ENCODE measurements at places on chromosomes 7 and 10. TPM values are rescaled to one million over a fixed set of nuclear protein-coding genes. Genes with fewer than 3 reads are reported as not detected.

SFRP4 gene
- 19.9 TPM for total RNA-seq

AKR1D1 gene
- not detected for total RNA-seq

CCDC126 gene
- 4.2 TPM for total RNA-seq

MMD2 gene
- total RNA-seq: not detected

CDC14C gene
- total RNA-seq: not detected

ELAPOR2 gene
- total RNA-seq: 3.7 TPM

MKI67 gene
- total RNA-seq: 0.69 TPM

MMS19 gene
- 18.9 TPM for total RNA-seq

- H3K27me3 ChIP-seq: no peaks in the 10 kb centered on the region
- H3K27ac ChIP-seq: no peak overlapping the region
- H3K4me3 ChIP-seq: no peak overlapping the region
- H3K4me1 ChIP-seq: no peaks in the 10 kb centered on the region
Observed at GRCh38 chr7:26663874-26664273, 200.5 kb downstream of the SKAP2 start.

- no peaks in the 10 kb centered on the region for H3K4me1 ChIP-seq
- no peak overlapping the region for H3K4me3 ChIP-seq
- no peaks in the 10 kb centered on the region for H3K36me3 ChIP-seq
- DNase-seq: no peak
- H3K27ac ChIP-seq: no peak overlapping the region
Observed at GRCh38 chr7:127189074-127189473, 63.7 kb downstream of the GRM8 start.

GRCh38 chr7:45873355-45873754 is 473 bp upstream of the CCDC201 start:
- H3K4me1 ChIP-seq: no peaks in the 10 kb centered on the region
- H3K36me3 ChIP-seq: no peaks in the 10 kb centered on the region
- no peak overlapping the region for H3K27ac ChIP-seq

GRCh38 chr7:988426-988911 is 5.5 kb downstream of the CYP2W1 start:
- H3K36me3 ChIP-seq: no peaks in the 10 kb centered on the region
- peaks cover 5% of the 10 kb centered on the region for H3K4me1 ChIP-seq
- no peaks in the 10 kb centered on the region for H3K27me3 ChIP-seq
- H3K27ac ChIP-seq: no peak overlapping the region
- H3K4me3 ChIP-seq: no peak overlapping the region
- DNase-seq: peak; percentile 55

DNA sequence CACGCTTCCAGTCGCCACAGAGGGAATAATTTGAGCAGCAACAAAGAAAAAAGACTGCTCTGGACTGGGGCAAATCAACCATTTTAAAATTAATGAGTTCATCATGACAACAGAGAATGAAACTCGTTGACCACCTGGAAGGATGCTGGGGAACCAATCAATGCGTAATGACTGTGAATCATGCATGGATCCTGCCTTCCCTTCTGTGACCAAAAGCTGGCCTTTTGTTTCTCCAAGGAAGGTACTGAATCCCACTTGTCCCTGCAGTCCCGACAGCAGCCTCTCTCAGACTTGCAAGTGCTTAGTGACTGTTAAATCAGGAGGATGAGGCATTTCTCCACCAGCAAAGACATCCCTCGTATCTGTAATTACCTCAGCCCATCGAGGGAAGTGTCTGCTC is 68.0 kb upstream of the TNS3 start:
- H3K27ac ChIP-seq: no peak overlapping the region
- no peaks in the 10 kb centered on the region for H3K36me3 ChIP-seq
- no peaks in the 10 kb centered on the region for H3K4me1 ChIP-seq

DNA sequence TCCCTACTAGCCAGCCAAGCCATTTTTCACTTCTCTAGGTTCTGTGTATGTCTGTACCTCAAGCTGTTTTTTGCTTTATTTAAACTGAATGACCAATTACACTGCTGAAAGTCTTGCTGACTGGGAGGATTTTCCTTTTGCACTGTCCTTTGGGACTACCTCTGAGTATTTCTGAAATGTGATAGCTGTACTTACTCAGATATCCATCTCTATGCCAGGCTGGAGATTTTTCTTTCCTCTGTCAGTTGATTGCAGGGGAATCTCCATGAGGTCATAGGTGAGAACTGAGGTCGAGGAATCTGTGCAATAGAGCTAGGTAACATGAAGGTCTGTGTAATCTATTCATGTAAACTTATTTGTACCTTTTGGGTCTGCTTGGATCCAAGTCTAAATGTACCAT is 38.9 kb upstream of the ANKRD1 start:
- H3K27ac ChIP-seq: no peak overlapping the region
- no peak overlapping the region for H3K4me3 ChIP-seq
- no peaks in the 10 kb centered on the region for H3K36me3 ChIP-seq
- H3K4me1 ChIP-seq: no peaks in the 10 kb centered on the region
- no peak for DNase-seq
- H3K27me3 ChIP-seq: no peaks in the 10 kb centered on the region

- peaks cover 15% of the 10 kb centered on the region for H3K4me1 ChIP-seq
- no peaks in the 10 kb centered on the region for H3K27me3 ChIP-seq
- no peak overlapping the region for H3K4me3 ChIP-seq
- DNase-seq: no peak
- peak overlapping the region; percentile 67 for H3K27ac ChIP-seq
Observed at GRCh38 chr10:79275431-79275851, 71.8 kb upstream of the PPIF start.

GRCh38 chr10:122267849-122268737 is 3.0 kb upstream of the BTBD16 start:
- H3K27ac ChIP-seq: no peak overlapping the region
- no peaks in the 10 kb centered on the region for H3K36me3 ChIP-seq
- no peaks in the 10 kb centered on the region for H3K4me1 ChIP-seq
- H3K27me3 ChIP-seq: no peaks in the 10 kb centered on the region

DNA sequence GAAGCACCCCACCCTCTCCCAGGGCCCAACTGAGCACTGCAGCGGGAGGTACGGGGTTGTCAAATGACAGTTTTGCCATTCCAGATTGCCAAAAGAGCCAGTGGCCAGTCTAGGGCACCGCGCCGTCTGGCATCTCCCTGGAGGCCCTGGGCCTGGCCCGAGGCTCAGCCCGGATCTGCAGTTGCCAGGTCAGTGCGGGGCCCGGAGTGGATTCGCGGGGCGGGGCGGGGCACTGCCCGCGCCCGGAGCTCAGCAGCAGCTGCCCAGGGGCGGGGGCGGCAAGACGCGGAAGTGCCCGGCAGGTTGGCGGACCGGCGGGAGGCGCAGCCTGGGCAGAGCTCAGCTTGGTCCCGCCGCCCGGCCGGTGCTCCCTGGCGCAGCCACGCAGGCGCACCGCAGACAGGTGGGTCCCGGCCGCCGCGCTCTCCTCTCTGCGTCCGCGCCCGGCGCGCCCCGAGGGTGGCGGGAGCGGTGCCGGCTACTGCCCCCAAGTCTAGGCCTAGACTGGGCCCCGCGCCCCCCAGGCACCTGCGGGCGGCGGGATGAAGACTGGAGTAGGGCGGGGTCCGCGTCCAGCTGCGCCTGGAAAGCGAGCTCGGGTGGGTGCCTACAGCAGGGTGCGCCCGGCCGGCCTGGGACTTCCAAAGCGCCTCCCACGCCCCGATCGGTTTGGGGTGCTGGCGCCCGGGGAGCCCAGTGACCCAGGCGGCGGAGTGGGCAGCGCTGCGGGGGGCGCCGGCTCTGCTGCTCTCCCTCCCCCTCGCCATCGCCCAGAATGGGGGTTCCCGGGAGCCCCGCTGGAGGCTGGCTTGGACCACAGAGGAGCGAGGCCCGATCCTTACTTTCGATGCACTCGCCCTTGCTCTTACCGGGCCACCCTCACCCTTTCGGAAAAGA is at the start of gene IRF5:
IRF5 (plus strand) TSS at position 281 of the 897 bp plus-strand sequence. CDS start 4,155 bp downstream, outside the sequence.
- H3K4me1 ChIP-seq: no peaks in the 10 kb centered on the region
- no peaks in the 10 kb centered on the region for H3K36me3 ChIP-seq
- peak within 1 kb of the TSS; percentile 55 for H3K27ac ChIP-seq
- H3K27me3 ChIP-seq: no peaks in the 10 kb centered on the region

DNA sequence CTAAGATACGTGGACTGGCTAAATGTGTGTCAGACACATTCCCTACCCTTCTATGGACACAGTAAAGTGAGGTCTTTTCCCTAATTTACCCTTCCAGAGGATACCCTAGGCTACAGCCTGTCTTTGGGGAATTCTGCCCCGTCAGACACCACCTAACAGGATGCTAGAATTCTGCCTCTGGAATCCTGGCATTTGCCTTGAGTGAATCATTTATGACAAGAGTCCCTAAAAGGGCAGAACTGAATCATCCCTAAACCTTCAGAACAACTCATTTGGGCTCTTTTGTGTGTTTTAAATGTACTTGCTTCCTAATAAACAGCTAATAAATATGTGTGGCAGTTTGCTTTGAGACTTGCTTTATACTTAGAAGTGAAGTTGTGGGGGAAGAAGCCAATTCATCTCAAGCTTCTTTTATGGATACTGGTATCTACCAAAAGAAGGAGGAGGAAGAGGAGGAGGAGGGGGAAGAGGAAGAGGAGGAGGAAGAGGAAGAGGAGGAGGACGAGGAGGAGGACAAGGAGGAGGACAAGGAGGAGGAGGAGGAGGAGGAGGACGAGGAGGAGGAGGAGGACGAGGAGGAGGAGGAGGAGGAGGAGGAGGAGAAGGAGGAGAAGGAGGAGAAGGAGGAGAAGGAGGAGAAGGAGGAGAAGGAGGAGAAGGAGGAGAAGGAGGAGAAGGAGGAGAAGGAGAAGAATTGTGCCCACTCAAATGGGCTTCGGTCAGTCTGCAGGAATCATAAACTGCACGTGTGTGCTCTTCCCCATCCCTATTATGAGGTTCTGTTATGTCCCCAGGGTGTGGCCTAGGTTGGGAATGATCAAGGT is 27.1 kb downstream of the PARP12 start:
- no peak overlapping the region for H3K4me3 ChIP-seq
- DNase-seq: no peak
- no peaks in the 10 kb centered on the region for H3K36me3 ChIP-seq
- no peaks in the 10 kb centered on the region for H3K4me1 ChIP-seq

GRCh38 chr10:77500754-77501151 is 136.9 kb downstream of the KCNMA1 start:
- no peaks in the 10 kb centered on the region for H3K27me3 ChIP-seq
- peaks cover 11% of the 10 kb centered on the region for H3K4me1 ChIP-seq
- no peak for DNase-seq
- no peaks in the 10 kb centered on the region for H3K36me3 ChIP-seq

GRCh38 chr7:47611045-47611511 is 29.2 kb upstream of the TNS3 start:
- DNase-seq: peak; percentile 81
- H3K36me3 ChIP-seq: no peaks in the 10 kb centered on the region
- peaks cover 5% of the 10 kb centered on the region for H3K4me1 ChIP-seq

GRCh38 chr10:85734791-85735190 is 631.8 kb downstream of the GRID1 start:
- H3K4me3 ChIP-seq: no peak overlapping the region
- no peak for DNase-seq
- no peaks in the 10 kb centered on the region for H3K36me3 ChIP-seq
- no peak overlapping the region for H3K27ac ChIP-seq
- H3K4me1 ChIP-seq: no peaks in the 10 kb centered on the region

DNA sequence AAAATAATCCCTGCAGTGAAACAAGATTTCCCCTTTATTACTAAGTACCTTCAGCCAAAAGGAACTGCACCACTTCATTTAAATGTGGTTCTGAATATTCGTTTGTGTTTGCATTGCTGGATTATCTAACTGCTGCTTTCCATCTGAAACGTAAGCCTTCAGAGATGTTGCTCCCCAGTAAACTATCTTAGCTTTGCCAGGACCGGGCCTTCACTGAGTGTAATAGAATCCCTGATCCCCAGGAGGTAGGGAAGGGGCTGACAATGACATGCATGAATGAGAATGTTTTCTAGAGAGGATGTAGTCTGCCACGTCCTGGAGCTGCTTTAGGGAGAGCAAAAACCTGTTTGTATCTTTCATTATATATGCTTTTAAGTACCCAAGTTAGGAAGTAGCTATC is 19.5 kb upstream of the INSYN2A start:
- no peaks in the 10 kb centered on the region for H3K36me3 ChIP-seq
- no peaks in the 10 kb centered on the region for H3K27me3 ChIP-seq
- H3K4me3 ChIP-seq: no peak overlapping the region
- H3K4me1 ChIP-seq: no peaks in the 10 kb centered on the region
- no peak overlapping the region for H3K27ac ChIP-seq

GRCh38 chr7:158107806-158108205 is 479.8 kb downstream of the PTPRN2 start:
- no peak overlapping the region for H3K27ac ChIP-seq
- DNase-seq: no peak
- no peaks in the 10 kb centered on the region for H3K27me3 ChIP-seq
- no peaks in the 10 kb centered on the region for H3K4me1 ChIP-seq
- H3K36me3 ChIP-seq: no peaks in the 10 kb centered on the region
- no peak overlapping the region for H3K4me3 ChIP-seq

DNA sequence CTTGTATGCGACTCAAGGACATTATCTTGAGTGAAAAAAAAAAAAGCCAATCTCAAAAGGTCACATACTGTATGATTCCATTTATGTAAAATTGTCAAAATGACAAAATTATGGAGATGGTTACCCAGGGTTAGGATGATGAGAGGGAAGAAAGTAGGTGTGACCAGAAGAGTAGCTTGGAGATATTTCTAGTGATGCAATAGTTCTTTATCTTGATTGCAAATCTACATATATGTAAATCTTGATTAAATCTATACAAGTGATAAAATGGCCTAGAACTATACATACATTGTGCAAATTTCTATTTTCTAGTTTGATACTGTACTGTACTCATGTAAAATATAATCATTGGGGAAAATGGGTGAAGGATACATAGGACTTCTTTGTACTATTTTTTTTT is 4.6 kb downstream of the CEP41 start:
- DNase-seq: no peak
- no peak overlapping the region for H3K27ac ChIP-seq
- H3K36me3 ChIP-seq: no peaks in the 10 kb centered on the region
- peaks cover 4% of the 10 kb centered on the region for H3K4me1 ChIP-seq
- no peaks in the 10 kb centered on the region for H3K27me3 ChIP-seq

GRCh38 chr10:77286531-77287508 is 350.8 kb downstream of the KCNMA1 start:
- no peaks in the 10 kb centered on the region for H3K27me3 ChIP-seq
- H3K4me1 ChIP-seq: peaks cover 19% of the 10 kb centered on the region
- no peak for DNase-seq
- H3K4me3 ChIP-seq: no peak overlapping the region

Data from pancreas (tissue), 10 donors.